GM13977 (cell line): ENCODE measurements at places on chromosomes 3 and 15.
A peak's percentile ranks its signal among the peaks of the same experiment; 100 is the strongest.

DNA sequence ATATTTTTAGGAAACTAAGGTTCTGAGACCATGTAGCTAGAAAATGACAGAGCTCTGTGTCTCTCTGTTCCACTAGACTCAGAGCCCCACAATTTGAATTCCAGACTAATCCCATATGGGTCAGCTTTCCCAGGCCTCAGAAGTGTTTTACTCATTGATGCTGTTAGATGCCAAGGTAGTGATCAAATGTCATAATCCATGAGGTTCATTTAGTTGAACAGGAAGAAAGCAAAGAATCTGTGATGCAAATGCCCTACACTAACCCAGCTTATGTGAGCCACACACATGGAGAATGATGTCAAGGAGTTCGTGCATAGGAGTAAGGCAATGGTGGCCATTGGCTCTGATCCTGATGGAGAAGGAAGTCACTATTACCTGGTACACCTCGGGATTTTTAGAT, 363.4 kb upstream of the RARB start:
- no peak for DNase-seq

GRCh38 chr3:56629047-56629446, 54.0 kb downstream of the TASOR start:
- no peak for DNase-seq

GRCh38 chr15:93477188-93477587, 388.2 kb upstream of the RGMA start:
- DNase-seq = no peak

DNA sequence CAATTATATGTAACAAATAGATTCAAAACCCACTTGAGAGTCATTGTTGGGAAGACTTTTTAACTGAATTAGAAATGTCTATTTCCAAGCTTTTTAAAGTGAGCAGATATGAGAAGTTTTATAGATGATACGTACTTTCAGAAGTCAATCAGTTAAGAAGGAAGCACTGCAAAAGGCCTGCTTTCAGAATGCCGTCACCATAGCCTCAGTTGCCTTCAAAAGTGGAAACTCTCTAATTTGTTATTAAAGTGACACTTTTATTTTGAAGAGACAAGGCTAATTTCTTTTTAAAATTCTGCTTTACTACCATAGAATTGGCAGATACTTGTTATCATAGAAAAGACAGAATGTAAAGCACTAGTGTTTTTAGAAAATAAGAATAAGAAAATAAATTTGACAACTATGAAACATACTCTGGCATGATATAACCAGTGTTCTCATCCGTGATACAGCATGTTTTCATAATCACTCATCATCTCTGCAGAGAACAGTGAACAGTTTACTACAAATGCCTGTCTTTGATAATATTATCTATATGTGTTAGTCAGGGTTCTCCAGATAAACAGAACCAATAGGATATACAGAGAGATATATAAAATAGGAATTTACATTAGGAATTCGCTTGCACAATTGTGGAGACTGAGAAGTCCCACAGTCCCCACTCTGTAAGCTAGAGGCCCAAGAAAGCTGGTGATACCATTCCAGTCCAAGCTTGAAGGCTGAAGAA, 7.0 kb upstream of the PLD1 start:
- no peak for DNase-seq

GRCh38 chr15:84103345-84103744, 132.2 kb upstream of the GOLGA6L4 start:
- DNase-seq = no peak

DNA sequence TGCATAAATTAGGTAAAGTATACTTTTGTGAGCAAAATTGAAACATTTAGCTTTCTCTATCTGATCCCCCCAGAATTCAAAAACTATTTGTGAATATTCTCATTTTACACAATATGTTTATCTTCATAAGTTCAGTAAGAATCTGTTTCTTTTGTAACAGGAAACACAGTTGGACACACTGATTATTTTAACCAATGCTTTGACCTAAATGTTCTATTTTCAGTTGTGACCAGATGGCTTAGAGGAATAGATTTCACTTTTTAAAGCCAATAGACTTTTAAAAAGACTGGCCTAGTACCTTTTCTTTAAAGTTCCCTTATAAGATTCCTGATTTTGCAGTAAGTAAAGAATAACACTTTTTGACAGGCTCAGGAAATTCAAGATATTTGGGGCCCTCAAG, 74.0 kb upstream of the STRIT1 start:
- DNase-seq = no peak

DNA sequence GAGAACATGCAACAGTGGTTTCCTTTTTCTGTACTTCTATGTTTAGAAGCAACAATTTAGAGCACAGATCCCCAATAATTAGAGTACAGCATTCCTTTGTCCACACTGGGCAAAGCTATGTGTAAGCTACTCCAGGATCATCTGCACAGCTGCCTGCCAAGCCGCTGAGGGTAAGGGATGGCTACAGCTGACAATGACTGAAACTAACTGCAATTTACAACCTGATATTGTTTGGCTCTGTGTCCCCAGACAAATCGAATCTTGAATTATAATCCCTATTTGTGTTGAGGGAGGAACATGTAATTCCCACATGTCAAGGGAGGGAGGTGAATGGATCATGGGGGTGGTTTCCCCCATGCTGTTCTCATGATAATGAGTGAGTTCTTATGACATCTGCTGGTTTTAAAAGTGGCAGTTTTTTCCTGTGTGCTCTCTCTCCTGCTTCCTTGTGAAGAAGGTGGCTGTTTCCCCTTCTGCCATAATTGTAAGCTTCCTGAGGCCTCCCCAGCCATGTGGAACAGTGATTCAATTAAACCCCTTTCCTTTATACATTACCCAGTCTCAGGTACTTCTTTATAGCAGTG, 54.8 kb upstream of the TNFSF10 start:
- no peak for DNase-seq

- no peak for DNase-seq
These were observed 16.5 kb upstream of the REC114 start for GRCh38 chr15:73426323-73426994.

GRCh38 chr15:72838311-72838731, 54.8 kb upstream of the ADPGK start:
- DNase-seq = no peak

GRCh38 chr3:107689355-107689754, 166.6 kb downstream of the BBX start:
- no peak for DNase-seq

GRCh38 chr3:58281069-58281468, 25.0 kb upstream of the RPP14 start:
- DNase-seq = no peak

- no peak for DNase-seq
These were observed 247.8 kb downstream of the ALCAM start for GRCh38 chr3:105614288-105615030.

- DNase-seq = no peak
These were observed 173.8 kb upstream of the BCL6 start for GRCh38 chr3:187919048-187919447.

- DNase-seq = no peak
These were observed 24.7 kb downstream of the ZBBX start for GRCh38 chr3:167355446-167355845.

DNA sequence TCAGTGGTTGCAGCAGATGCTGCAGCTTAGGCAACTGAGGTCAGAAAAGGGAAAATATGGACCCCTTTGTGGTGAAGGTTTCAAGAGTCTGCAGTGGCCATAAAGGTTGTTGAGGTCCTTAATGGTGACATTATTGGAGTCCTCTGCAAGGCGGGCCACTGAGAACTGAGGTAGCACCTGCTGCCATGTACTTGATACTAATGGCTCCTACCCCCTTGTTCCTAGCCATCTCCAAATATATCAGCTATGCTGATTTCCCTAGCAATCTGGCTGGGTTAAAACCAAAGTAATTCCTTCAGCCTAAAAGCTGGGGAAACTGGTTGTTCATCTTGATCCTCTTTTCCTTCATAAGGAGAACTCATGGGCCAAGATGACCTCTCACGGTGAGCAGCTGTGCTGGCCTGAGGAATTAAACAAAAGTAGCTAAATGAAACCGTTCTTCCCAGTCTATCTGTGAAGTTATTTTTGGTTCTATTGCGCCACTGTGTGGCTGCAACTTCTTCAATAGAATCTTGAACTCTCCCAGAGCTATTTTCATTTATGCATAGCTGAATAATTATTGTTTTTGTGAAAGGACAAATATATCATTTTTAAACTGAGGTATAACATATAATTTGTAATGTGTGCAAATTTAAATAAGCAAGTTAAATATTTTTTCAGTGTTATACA, 76.1 kb upstream of the PLSCR4 start:
- DNase-seq = peak; percentile 12

DNA sequence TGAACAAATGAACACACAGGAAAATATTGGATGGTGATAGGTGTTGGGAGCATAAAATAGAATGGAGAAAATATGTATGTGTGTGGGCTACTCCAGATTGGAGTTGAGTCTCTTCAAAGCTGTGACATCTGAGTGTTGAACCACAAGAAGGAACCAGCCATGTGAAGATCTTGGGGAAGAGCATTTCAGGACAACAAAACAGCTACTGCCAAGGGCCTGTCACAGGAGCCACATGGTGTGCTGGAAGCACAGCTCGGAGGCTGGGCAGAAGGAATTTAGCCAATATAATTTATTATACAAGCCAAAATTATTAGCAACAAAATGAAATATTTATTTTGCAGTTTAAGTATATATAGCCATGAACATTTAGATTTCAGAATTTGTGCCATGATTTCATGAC, 108.3 kb upstream of the FGF7 start:
- no peak for DNase-seq

GRCh38 chr3:45218578-45219390, 7.3 kb downstream of the TMEM158 start:
- no peak for DNase-seq

DNA sequence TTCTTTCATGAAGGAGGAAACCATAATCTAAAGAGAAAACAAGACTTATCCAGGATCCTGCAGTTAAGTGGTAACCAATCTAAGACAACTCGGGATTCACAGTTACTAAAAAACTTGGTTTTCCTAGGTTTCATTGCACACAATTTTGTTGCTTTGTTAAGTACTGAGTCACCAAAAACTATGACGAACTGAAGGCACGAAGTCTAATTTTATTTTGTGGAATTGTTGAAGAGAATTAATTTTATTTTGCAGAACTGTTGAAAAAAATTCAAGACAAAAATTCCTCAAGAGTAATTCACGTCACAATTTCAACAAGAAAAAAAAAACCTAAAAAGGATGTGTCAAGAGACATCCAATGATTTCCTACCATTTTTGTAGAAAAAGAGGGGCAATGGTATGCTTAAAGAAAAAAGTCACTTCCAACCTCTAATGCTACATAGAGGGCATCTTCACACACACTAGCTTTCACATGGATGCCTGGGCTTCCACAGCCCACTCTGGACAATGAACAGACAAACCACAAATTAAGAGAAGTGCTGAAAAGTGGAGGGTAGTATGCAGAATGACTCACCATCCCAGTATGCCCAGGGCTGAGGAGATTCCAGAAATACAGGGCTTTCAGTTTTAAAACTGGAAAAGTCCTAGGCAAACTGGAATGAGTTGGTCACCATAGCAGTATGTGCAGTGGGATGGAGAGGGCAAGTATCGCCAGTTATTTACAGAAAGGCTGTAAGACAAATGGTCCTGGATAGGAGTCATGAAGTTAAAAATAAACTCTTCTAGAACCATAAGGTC, 29.2 kb downstream of the PLOD2 start:
- no peak for DNase-seq

DNA sequence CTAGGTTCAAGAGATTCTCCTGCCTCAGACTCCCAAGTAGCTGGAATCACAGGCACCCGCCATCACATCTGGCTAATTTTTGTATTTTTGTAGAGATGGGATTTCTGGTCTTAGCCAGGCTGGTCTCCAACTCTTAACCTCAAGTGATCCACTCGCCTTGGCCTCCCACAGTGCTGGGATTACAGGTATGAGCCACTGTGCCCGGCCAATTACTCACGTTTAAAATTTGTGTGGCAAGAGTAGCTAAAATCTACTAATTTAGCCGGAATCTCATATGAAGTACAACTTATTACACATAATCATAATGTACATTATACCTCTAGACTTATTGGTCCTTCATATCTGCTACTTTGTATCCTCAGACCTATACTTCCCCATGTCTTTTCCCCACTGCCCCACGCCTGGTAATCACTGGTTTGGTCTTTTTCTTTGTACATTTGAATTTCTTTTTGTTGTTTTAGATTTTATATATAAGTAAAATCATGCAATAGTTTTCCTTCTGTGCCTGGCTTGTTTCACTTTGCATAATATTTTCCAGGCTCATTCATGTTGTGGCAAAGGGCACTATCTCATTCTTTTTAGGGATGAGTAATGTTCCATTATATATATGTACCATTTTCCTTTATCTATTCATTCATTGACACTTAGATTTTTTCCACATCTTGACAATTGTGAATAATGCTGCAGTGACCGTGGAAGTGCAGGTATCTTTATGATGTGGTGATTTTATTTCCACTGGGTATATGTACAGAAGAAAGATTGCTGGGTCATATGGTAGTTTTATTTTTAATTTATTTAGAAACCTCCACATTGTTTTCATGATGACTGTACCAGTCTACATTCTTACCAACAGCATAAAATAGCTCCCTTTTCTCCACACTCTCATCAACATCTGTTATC, 605.0 kb upstream of the CBLB start:
- no peak for DNase-seq

DNA sequence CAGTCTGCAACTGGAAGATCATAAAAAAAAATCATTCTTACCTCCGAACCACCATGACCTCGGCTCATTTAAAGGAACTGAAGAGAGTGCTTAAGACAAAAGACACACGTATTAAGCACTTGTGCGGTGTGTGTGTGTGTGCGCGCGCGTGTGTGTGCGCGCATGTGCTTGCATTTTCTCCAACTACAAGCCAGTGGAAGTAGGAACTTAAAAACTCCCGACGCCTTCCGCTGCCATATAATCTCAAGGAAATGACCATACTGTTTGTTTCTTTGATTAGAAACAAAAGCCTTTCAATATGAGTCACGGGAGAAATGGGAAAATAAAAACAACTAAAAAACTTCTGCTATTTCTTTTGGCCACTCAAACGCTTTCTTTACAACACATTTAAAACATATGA, 32.4 kb downstream of the FRMD4B start:
- DNase-seq = no peak

GRCh38 chr15:77637851-77638692, 5.4 kb upstream of the LINGO1 start:
- DNase-seq = no peak

DNA sequence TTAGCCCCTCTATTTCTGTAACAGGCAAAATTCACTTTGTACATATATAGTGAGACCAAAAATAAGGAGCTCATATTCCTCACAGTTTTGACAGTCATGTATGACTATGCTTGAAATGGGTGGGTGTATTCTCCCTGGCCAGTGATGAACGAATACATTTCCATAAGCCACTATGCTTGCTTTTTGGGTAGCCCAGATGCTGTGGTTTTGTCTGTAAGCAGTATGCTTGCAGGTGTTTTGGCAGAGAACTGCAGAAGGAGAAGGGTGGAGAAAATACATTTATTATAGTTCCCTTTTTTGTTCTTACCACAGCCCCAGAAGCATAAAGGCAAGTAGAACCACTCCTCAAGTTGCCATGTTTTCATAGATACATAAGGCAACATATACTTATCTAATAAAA, 131.2 kb downstream of the RBMS3 start:
- DNase-seq = peak; percentile 9
